ENCODE measurements at places on chromosomes 5 and 9.

GRCh38 chr9:76617497-76618175 is 146.6 kb upstream of the PCA3 start:
- DNase-seq, result no peak

DNA sequence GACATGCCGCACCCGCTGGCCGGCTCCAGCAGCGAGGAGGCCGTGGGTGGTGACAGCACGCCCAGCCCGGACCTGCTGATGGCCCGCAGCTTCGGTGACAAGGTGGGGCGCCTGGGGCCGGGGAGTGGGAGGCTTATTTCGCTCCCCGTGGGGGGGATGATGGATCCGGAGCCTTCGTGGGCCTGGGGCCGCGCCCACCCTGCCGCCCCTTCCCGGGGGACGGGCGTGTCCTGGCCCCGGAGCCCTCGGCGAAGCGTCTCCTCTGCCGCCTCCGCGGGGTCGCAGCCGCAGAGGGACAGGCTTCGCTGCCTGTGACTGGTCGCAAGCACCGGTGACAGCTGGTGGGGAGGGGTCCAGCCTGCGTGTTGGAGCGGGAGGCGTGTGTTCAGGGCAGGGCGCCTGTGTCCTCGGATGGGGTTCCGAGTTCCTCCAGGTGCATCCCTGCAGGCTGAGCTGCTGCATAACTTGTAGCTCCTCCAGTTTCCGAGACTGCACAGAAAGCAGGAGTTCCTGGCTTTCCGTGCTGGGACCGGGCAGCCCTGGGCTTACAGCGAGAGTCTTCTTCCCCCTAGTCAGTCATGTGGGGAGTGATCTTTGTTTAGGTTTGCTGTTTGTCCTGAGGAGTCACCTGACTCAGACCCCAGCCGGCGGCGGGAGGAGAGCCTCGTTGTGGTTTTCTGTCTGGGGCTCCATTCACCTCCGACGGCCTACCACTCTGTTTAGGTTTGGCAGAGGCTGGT is 666 bp downstream of the SNX30 start:
- DNase-seq, result peak; percentile 47

DNA sequence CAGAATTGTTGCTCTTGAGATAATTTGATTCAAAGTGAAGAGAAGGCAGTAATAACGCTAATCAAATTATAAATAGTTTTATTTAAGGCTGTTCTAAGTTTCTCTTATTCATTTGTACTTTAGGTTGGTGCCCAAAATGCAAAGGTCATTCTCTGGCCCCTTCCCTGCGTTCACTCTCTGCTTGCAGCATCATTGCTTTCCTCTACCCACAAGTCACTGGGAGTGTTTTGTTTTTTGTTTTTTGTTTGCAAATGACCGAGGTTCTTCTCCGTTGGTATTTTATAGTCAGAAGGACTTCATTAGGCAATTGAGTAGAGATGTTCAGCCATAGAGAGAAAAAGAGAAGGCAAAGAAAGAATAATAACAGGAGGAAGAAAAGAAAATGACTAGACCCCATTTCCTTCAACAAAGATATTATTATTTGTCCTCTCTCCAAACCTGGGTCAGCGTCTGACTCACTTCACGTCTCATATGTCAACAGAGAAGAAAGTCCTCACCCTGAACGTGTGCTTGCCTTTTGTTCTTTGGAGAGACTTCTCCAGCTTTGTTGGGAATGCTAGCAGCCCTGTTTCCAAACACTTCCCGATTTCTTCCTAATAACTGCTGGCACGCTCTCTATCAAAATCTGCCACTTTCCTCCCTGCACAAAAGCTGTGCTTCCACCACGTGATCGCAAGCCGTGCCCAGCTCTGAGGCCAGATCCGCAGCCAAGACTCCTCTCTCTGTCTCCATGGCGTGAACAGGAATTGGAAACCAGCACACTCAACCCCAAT is 119.8 kb downstream of the EBF1 start:
- DNase-seq, result peak; percentile 51

GRCh38 chr5:38680094-38680825 is 123.8 kb upstream of the LIFR start:
- DNase-seq, result no peak

DNA sequence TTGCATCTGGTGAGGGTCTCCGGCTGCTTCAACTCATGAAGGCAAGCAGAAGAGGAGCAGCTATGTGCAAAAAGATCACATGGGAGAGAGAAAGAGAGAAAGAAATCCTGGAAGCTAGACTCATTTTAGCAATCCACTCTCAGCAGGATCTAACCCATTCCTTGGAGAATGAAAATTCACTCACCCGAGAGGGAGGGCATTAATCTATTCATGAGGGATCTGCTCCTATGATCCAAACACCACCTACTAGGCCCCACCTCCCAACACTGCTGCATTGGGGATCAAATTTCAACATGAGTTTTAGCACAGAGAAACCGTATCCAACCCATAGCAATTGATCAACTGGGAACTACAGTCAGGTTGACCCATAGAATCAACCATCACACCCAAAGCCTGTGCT is 98.1 kb upstream of the SV2C start:
- no peak for DNase-seq

GRCh38 chr9:15182730-15183129 is 124.3 kb downstream of the TTC39B start:
- DNase-seq, result no peak

DNA sequence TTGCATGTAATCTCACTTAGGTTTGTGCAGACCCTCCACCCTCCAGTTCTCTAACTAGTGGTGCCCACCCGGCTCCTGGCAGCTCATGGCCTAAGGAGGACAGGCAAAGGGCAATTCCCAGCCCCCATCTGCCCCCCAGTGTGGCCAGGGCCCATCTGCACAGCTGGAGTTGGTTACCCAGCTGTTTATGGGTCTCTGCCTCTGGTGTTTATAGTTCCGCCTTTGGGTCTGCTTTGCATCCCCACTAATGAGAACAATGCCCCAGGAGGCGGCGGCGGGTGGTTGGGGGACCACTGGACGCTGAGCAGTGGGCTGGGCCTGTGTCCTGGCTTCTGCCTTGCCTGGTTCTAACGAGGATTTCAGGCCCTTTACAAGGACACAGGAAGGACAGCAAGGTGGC is 62.4 kb downstream of the NDST1 start:
- DNase-seq, result no peak

GRCh38 chr9:75085640-75086039 is 2.3 kb downstream of the NMRK1 start:
- no peak for DNase-seq

DNA sequence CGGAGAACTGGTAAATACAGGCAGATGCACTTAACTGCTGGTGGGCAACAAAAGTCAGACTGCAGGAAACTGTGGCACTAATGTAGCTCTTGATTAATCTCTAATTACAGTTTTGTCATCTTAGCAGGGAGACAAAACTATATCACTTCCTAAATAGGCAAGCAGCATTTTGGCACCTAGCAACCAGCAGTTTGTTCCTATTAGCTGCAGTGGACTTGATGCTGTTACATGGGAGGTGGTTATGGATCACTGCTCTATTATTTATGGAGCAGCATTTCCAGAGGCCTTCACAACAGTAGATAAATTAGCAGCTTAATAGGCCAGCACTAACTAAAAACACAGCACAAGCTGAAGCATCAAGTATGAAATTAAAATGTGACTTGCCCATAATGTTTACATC is 518.3 kb upstream of the ITGA1 start:
- no peak for DNase-seq

GRCh38 chr5:149406203-149406978 is 27.3 kb upstream of the IL17B start:
- no peak for DNase-seq

GRCh38 chr9:21730899-21731298 is 71.5 kb upstream of the MTAP start:
- DNase-seq, result no peak

DNA sequence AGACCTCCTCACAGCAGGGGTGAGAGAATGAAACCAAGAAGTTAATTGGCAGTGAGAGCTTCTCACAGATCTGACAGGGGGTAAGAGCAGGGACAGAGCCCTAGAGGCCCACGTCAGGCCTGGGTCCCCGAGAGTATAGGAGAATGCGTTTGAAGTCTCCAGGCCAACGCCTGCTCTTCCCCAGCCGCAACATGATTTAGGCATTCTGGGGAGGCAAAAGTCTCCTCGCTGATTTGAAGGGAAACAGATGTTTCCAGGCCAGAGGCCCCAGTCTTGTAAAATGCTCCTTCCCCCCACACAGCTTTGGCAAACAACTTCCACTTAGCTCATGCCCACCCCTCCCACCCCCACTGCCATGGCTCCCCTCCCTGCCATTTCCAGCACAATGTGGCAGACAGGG is 239.2 kb upstream of the TRIM32 start:
- no peak for DNase-seq

- no peak for DNase-seq
Observed at GRCh38 chr9:133861086-133861485, 122.9 kb upstream of the SARDH start.

GRCh38 chr5:118220556-118221195 is 767.7 kb downstream of the DTWD2 start:
- DNase-seq, result no peak

- DNase-seq, result no peak
Observed at GRCh38 chr5:72248410-72248981, 71.5 kb downstream of the MRPS27 start.

DNA sequence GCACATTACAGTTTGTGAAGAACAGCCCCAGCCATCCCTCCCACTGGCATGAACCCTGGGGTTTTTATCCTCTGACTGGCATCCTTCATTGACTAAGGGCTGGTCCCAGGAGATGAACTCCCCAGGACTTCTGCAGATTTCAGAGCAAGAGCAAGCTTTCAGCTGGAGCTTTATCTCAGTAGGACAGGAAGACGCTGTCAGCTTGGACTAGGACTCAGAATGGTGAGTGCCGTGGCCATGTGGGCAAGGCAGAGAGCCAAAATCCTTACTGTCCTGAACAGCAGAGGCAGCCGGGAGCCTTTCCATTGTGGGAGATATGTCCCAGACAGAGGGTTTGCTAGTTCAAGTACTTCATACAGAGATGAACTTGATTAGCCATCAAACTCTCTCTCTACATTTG is 3.2 kb upstream of the ACOT12 start:
- DNase-seq, result no peak

GRCh38 chr9:108534741-108535140 is 321.0 kb downstream of the ACTL7B start:
- DNase-seq, result no peak

- DNase-seq, result no peak
Observed at GRCh38 chr5:138565100-138565821, 9.9 kb downstream of the HSPA9 start.

- no peak for DNase-seq
Observed at GRCh38 chr5:125134216-125135081, 388.0 kb upstream of the ZNF608 start.

DNA sequence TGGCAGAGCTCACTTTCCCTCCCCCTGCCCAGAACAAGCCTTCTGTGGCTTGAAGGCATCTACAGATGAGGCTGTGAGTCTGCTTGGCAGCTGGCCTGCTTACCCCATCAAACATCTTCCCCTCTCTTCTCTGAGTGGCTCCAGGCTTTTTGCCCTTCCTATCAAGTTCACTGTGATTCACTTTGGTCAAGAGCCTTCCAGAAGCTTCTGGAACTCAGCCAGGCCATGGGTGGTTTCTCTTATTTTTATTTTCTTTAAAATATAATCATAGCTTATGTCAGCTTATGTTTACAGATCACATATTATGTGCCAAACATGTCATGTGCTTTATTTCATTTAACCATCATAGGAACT is 267.0 kb downstream of the SEC61B start:
- no peak for DNase-seq

DNA sequence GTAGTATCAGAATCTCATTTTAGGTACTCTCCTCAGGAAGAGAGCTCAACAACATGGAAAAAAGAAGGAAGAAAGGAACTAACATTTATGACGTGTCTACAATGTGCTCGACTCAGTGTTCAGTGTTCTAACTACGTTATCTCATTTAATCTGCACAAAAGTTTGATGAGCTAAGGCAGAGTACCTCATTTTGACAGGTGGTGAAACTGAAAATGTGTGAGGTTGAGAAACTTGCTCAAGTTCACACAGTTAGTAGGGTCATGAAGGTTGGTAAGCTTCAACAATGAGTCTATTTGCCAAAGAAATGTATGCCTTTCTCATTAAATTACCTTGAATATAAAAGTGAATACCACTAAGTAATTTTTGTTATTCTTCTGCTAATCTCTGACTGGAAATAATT is 165.1 kb downstream of the CAAP1 start:
- no peak for DNase-seq

- DNase-seq, result no peak
Observed at GRCh38 chr5:42274913-42275312, 148.3 kb upstream of the GHR start.

- DNase-seq, result no peak
Observed at GRCh38 chr5:81151546-81151945, 81.6 kb upstream of the CKMT2 start.

- DNase-seq, result no peak
Observed at GRCh38 chr9:134723037-134723436, 81.4 kb downstream of the COL5A1 start.

GRCh38 chr9:4207881-4208615 is 91.8 kb downstream of the GLIS3 start:
- no peak for DNase-seq

GRCh38 chr9:22416692-22417060 is 29.9 kb upstream of the DMRTA1 start:
- no peak for DNase-seq

DNA sequence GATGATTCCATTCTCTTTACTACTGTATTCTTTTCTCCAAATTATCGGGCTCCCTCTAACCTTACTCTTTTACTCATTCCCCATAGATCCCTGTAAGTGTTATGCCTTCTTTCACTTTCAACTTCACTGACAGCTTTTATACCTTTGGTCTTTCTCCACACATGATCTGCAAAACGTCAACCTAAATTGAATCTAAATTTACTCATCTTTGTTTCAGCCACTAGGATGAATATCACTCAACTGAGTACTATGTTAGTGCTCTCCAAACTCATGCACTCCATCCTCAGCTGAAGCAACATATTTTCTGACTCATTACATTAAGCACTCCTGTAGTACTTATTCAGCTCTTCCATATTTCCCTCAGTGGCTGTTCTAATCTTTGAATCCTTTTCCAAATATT is 133.4 kb downstream of the ADAMTS19 start:
- DNase-seq, result no peak

- DNase-seq, result no peak
Observed at GRCh38 chr5:123561230-123561629, 49.3 kb downstream of the CSNK1G3 start.

- DNase-seq, result no peak
Observed at GRCh38 chr9:131994364-131995125, 85.1 kb downstream of the MED27 start.

- no peak for DNase-seq
Observed at GRCh38 chr9:27601396-27601795, 28.1 kb upstream of the C9orf72 start.

DNA sequence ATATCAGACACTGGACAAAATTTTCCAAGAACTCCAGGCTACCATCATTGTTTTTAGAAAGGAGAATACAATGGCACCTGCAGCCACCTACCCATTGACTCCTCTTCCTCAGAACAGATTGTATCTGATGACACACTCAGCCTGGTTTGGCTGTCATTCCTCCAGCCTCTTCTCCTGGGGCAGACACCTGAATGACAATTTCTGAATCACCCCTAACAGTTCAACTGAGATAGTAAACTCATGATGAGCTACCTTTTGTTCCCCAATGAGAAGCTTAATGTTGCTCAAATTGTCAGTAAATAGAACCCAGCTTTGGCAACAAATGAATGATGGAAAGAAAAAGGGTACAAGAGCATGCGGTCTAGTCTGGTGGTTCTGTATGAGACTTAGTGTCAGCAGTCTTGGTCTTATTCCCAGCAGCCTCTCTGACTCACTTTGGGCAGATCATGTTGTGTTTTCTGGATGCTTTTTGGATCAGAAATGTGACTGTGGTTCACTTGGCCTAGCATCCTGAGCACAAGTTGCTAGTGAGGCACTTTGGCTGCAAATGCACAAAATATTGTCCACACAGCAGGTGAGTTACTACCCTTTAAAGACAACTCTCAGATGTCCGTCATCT is 78.3 kb downstream of the MAMDC2 start:
- DNase-seq, result no peak
